ENCODE measurements at places on chromosomes 7 and 10.

GRCh38 chr10:73872190-73872710 lies 2.1 kb downstream of the CAMK2G start:
- no peak for DNase-seq

GRCh38 chr10:11719496-11720259 lies 22.5 kb upstream of the ECHDC3 start:
- DNase-seq, result no peak

- DNase-seq, result no peak
Observed at GRCh38 chr10:44888886-44889285, 22.3 kb upstream of the TMEM72 start.

- peak; percentile 26 for DNase-seq
Observed at GRCh38 chr10:125102246-125102645, 58.1 kb downstream of the CTBP2 start.

DNA sequence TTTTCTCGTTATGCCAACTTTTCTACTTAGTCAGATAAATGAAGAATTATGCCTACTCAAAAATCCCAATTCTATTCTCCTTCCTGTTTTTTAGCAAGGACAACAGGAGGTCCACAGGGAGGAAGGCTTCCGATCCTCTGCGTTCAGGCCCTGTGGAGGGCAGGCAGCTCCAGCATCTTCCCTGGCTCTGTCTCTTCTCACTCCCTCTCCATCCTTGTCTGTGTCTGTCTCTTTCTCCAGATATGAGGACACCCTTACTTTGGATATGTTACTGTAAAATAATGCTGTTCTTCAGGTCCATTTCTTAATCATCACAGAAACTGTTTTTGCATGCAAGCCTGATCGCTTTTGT lies 166.6 kb downstream of the ELMO1 start:
- DNase-seq, result no peak

DNA sequence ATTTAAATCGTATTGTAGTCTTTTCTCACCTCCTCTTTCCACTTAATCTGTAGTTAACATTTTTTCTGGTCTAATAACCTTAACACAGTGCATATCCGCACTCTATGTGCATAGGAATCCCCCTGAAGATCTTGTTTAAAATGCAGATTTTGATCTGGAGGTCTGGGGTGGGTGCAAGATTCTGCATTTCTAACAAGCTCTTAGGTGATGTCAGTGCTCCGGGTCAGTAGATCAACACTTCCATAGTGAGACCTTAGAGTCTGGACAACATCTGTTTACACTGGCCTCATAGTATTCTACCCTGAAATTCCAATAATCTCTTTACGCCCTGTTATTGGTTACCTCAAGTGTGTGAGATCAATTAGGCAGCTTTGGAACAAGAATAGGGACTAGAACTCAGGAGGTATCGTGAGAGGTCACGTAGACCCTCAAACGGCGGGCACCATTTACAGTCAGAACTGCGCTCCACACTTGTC lies 434 bp upstream of the PLEKHA8 start:
- no peak for DNase-seq

DNA sequence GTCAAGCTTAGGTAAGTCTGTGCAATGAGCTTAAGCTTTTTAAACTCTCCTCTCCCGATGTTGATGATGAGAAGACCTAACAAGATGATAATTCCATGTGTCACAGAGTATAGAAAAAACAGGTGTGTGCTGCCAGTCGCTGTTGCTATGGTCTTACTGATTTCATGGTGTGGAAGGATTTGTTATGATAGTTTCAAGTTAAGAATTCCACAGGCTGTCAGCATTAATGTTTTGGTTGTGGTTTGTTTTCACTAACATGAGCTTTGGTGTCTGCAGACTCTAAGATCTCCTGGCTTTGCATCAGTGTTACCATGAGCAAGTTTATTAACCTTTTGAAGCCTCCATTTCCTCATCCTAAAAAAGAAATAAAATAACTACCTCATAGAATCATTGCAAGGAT lies 123.7 kb downstream of the NSUN6 start:
- no peak for DNase-seq

DNA sequence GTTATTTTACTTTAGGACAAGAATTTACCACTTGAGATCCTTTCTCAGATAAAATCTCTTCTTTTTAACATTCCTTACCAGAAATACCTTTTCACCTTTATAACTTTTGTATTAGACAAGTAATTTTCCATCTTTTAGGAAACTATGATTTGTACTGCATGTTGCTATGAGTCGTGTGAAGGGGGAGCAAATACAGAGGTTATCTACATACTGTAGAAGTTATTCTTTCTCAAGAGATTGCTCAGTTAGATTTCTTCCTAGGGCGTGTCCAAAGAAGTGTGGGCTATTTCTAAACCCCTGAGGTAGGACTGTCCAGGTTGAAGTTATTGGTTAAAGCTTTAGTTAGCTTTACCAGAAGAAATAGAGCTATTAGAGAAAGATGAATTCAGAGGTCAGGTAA lies 30.2 kb upstream of the ARHGAP12 start:
- no peak for DNase-seq

GRCh38 chr10:72639441-72639873 lies 13.6 kb upstream of the MICU1 start:
- DNase-seq, result no peak

GRCh38 chr7:21656796-21657195 lies 114.0 kb downstream of the DNAH11 start:
- DNase-seq, result no peak

DNA sequence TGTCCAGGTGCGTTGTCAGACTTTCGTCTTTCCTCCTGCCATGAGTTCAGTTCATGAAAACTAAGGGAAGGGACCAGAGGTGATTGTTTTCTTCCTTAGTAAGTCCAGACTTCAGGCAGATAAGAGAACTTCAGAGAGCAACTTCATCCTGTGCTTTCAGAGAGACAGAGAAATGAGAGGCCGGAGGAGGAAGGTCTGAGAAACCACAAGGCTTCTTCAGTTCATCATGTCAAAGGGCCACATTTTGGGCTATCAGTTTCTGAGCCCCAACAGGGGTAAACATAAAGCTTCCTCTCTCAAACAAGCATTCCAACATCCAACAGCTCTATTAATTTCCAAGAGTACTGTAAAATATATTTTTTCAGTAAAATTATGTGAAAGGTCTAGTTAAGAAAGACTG lies 668.4 kb upstream of the NRP1 start:
- DNase-seq, result no peak

DNA sequence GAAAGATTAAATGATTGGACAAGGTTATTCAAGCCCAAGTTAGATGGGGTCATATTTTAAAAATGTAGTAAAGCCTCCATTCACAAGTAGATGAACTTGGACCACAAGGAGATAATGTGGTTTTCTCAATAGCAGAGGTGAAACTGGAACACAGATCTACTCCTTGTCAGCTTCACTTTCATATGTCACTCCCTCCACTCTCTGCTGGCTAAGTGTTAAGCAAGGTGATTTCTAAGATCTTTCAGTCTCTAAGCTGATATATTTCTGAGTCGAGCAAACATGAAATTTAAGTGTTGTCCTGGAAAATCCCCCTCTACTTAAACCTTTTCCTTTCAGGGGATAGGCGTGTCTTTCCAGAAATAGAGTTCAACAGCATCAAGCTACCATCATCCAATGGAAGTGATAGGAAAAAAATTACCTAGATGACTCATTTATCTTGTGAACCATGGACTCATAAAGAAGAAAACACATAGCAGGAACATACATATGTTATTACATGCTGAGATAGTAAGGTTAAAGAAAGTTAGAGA lies 275.0 kb downstream of the PTEN start:
- DNase-seq, result no peak

All from AG04449 (cell line).